ENCODE measurements at places on chromosomes 6 and 20.
A peak's percentile ranks its signal among the peaks of the same experiment; 100 is the strongest.

- peak; percentile 21 for DNase-seq
These were observed 34.2 kb downstream of the CLVS2 start for GRCh38 chr6:123030282-123030681.

GRCh38 chr6:14817074-14817473, 428.8 kb upstream of the JARID2 start:
- no peak for DNase-seq

GRCh38 chr6:115194981-115195638, 852.3 kb upstream of the HS3ST5 start:
- DNase-seq: no peak

DNA sequence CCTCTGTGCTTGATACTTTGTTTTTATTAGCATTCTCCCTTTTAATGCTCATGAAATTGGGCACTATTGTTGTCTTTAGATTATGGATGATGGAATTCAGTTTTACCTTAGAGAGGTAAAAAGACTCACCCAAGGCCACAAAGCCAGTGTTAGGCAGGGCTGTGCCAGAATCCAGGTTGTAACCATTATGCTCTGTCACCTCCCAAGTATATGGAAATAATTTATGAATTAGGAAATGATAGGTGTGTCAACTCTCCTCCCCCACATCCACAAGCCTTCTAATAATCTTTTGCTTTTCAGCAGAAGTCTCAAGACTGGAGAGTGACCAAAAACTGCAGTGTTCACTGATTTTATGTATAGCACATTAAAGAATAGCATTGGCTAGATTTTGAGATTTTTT, 13.0 kb downstream of the DCBLD1 start:
- DNase-seq: no peak

- peak; percentile 89 for DNase-seq
These were observed 425.1 kb downstream of the UTRN start for GRCh38 chr6:144710207-144710606.

- no peak for DNase-seq
These were observed 277.3 kb upstream of the CHD6 start for GRCh38 chr20:41895241-41896032.

DNA sequence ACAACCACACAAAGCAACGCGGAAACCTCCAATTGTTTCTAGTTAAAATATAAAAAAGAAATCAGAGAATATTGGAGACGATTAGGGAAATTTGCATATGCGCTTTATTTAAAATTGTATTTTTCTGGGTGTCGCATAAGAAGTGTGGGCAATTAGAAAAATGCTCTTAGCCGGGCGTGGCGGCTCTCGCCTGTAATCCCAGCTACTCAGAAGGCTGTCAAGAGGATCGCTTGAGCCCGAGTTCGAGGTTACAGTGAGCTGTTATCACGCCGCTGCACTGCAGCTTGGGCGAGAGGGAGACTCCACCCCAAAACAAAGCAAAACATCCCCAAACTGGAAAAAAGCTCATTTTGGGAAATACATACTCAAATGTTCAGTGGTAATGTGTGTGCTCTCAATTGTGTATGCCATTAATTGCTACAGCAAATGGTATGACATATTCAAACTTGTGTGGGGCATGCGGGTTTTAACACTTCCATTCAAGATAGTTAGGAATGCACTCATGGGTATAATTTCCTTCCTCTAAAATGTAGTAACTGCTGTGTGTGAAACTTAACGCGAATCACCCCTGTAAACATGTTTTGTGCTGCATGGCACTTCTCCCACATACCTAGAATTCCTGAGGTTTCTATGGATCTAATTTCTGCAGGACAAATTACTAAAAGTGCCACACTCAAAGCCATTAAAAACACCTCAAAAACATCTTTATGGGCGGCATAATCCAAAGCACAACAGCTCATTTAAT, 54.7 kb upstream of the HFE start:
- DNase-seq: peak; percentile 64

GRCh38 chr6:133854364-133855275, 34.3 kb upstream of the TCF21 start:
- DNase-seq: no peak

GRCh38 chr20:1809611-1810510, 85.3 kb upstream of the SIRPA start:
- DNase-seq: peak; percentile 69

- no peak for DNase-seq
These were observed 30.7 kb downstream of the HDGFL1 start for GRCh38 chr6:22600059-22600458.

DNA sequence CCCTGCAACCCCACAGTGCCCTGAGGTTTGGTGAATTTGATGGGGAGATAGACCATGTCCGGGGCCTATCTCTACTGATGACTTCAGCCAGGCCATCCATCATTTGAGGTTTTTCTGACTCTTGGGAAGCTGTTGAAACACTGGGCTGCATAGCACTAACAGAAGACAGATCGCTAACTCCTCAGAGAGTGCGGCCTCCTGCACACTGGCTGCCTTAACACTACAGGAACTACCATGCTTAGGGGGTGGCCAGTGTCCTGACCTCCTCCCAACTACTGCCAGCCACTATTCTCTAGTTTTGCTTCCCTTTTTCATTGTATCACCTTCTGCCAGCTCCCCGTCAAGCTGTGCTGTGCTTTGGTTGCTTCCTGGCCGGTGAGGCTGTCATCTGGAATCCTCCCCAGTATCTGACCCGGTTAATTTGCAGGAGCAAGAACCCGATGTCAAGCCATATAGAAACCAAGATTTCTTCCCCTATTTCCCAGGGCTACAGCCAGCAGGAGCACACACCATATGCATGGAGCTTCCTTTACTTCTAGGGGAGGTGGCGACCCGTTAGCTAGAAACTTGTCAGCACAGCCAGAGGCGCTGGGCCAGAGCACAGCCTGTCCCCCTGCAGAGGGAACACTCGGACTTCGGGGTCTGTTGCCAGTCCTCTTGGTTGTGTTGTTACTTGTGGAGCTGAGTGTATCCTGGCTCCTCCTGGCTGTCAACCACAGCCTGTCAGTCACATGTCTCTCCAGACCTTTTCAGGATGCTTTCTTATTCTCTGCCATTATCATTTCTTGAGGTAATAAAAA, 57.3 kb upstream of the TRAF3IP2 start:
- DNase-seq: no peak

GRCh38 chr6:159654483-159655098, 38.5 kb downstream of the SOD2 start:
- DNase-seq: peak; percentile 62

DNA sequence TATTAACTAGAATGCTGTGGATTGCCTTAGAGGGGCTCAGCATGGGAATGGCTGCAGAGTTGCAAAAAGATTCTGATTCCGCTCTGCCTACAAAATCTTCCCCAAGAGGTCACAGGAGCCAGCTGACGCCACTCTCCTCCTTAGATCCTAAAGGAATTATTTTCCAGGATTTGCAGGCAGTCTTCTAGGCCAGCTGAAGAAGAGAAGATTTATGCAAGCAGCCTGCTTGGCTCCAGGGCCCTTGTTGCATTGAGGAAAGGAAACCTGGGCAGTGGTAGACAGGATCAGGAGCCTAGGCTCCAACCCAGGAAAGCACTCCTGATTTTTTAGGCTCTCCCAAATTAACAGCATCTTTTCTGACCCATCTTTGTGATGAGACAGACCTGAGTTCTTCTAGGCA, 245.8 kb downstream of the PKHD1 start:
- DNase-seq: no peak

DNA sequence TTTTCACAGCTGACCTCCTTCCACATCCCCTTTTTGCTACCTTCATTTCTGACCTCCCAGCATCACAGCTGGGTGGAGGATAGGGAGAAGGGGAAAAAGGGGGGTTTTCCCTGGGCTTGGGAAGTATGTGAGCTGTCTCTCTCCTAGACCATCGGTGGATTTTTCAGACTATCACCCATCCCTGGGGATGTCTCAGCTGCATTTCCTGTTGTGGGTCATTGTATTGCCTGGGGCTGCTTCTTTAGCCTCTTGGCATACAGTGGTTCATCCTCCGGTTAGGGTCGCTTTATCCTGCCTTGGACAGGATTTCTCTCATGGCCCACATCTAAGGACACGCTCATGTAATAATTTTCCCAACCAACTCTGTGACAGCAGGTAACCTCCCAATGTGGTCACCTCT, 142.5 kb upstream of the ARG1 start:
- no peak for DNase-seq

Data from HCEC 1CT (cell line).